ENCODE measurements at places on chromosomes 1 and 21.

DNA sequence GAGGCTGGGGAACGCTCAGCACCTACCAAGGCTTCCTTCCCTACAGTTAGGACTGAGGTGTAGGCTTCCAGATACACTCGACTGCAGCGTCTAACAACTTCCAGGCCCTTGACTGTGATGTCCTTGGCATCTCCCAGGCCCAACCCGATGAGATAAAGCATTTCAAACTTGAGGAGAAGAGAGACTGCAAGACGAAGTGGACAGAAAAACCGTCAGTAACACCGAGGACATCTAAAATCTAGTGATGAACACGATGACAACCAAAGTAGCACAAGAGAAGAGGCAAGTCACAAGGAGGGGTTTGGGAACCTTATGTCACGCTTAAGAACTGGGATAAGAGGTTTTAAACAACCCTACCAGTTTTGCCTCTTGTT, 314 bp downstream of the DPH5 start:
- no peak for DNase-seq

- DNase-seq, result no peak
Observed at GRCh38 chr1:53653200-53653575, 85.8 kb downstream of the GLIS1 start.

GRCh38 chr1:200206340-200206739, 178.8 kb downstream of the NR5A2 start:
- DNase-seq, result no peak

DNA sequence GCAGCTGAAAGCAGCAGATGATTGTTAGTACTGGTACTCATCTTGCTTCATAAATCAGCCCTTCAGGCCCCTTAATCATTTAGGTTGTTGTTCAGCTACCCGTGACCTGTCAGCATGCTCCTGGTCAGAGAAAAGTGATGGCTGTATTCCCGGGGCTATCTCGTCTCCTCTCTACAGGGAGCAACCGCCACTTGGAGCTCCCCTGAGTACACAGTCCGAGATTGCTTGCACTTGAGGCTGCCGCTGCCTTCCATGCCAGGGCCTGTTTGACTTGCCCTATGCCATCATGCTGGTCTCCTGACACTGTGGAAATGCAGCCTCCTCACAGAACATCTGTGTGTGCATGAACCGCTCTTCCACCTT, 97.5 kb downstream of the SPATA46 start:
- no peak for DNase-seq

- no peak for DNase-seq
Observed at GRCh38 chr1:40844079-40844478, 18.1 kb downstream of the CITED4 start.

GRCh38 chr1:221165839-221166500, 286.7 kb downstream of the HLX start:
- DNase-seq, result no peak

DNA sequence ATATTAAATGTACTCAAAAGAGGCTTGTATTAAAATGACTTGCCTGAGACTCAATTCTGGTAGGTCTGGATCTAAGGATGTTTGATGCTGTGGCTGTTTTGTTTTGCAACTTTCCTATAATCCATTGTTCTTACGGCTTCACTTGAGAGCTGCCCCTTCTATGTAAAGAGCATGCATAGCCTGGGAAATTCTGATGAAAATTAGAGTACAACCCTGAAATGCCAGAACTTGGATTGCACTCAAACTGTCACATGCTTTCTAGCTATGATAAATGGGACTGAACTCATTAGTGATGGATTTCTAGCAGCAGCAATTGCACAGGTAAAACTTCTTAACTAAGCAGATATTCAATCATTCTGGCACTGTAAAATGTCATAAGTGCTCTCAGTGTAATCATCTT, 67.9 kb downstream of the OLFM3 start:
- DNase-seq, result no peak

Data from CD4-positive, alpha-beta T cell treated with Interleukin-15 for 4 hours (primary cell).